ENCODE measurements at places on chromosomes 2 and 18.

- no peak for DNase-seq
These were observed 35.6 kb downstream of the ACTR2 start for GRCh38 chr2:65263262-65263661.

DNA sequence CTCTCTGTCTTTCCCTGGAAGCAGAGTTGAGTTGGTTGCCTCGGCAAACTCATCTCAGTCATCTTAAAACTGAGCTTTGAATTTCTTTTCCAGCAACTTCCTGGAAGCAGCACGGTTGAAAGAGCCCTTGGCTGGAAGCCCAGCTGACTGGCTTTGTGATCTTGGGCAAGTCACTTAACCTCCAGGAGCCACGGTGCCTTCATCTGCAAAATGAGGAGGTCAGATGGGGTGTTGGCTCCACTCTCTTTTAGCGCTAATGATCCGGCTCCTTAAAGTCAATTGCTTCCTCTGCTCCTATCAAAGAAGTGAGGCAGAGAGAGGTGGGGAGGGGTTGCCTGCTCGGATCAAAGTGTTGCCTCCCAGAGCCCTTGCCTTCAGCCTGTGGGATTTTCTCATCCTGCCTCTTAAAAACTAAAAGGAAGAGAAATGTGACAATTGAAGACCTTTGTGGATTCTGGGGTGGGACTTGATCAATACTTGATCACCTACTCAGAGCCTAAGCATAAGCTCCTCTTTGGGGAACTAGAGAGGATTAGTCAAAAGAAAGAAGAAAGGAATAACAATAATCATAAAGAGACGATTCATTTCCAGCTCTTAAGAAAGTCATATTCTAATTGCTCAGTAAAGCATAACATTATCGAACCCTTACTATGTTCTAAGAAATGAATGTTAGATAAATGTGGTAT lies 86.6 kb downstream of the MYCN start:
- DNase-seq: no peak

DNA sequence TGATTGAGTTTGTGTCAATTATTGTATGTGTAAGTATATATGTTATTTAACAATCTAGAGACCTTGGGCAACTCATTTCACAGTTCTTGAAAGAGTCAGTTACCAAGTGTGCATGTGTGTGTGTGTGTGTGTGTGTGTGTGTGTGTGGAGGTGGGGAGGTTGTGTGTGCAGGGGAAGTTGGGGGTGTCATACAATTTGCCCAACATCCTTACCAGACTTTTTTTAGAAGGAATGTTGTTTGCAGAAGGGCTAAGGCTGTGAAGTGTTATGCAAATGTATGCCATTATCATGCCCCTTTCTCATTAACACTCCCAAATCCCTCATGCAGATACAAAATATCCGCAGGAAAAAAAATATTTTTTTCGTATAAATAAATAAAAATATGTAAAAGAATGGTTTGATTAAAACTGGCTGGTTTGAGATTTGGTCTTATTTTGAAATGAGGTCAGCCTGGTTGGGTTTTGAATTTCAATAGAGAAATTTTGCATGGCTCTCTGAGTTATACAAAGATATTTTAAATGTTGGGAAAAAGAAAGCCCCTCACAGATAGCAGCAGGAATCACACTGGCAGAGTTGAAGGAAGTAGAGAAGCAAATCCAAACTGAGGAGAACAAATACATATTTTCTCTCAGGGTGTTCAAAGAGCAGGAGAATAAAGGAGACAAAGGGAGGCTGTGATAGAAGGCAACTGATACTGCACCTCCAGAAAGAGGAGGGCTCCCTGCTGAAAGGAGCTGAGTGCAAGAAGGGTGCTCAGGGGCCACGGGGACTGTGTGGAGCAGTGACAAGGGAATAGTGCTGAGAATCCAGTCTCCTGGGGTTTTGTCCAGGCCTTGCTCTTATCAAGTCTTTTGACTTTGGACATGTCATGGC lies 1365.5 kb upstream of the CELF4 start:
- no peak for DNase-seq

- no peak for DNase-seq
These were observed 24.3 kb downstream of the SMAD7 start for GRCh38 chr18:48926420-48926857.

DNA sequence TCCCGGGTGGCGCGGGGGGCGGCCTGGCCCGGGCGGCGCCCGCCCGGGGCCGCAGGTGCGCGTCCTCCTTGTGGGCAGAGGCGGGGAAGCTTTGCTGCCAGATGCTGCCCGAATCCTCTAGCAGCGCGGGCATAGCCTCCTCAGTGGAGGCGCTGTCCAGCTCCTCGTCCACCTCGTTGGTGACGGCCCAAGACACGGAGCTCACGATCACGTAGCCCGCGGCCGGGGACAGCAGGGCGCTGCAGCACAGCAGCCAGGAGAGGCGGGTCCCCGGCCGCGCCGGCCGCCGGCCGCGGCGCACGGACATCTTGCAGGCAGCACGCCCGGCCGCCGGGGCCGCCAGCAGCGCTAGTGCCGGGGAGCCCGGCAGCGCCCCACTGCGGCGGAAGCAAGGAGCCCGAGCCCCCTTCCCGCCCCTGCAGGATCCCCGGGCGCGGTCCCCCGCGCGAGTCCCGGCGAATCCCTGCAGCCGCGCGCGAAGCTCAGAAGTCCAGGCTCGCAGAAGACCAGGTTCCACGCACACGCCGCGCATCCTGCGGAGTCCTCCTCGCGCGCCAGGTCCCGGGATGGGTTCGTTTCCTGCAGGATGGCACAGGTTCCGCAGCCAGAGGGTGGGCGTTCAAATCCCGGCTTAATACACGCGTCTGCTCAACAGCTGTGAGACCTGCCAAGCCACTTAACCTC lies at the start of gene CREG2:
Gene CREG2, minus strand, starts transcription at position 353 of the 684 bp plus-strand sequence. Its CDS starts 46 bp downstream, at position 307.
- DNase-seq: peak; percentile 62

DNA sequence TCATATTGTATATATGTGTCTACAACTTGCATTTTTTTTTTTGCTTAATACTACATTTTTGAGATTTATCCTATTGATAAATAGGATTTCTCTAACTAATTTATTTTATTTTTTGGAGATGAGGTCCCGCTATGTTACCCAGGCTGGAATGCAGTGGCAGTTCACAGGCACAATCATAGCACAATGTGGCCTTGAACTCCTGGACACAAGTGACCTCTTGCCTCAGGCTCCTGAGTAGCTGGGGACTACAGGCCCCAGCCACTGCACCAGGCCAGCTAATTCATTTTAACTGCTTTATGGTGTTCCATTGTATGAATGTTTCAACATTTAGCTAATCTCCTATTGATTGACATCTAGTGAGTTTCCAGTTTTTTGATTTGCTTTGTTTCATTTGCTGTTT lies 16.8 kb upstream of the CLASP1 start:
- no peak for DNase-seq

DNA sequence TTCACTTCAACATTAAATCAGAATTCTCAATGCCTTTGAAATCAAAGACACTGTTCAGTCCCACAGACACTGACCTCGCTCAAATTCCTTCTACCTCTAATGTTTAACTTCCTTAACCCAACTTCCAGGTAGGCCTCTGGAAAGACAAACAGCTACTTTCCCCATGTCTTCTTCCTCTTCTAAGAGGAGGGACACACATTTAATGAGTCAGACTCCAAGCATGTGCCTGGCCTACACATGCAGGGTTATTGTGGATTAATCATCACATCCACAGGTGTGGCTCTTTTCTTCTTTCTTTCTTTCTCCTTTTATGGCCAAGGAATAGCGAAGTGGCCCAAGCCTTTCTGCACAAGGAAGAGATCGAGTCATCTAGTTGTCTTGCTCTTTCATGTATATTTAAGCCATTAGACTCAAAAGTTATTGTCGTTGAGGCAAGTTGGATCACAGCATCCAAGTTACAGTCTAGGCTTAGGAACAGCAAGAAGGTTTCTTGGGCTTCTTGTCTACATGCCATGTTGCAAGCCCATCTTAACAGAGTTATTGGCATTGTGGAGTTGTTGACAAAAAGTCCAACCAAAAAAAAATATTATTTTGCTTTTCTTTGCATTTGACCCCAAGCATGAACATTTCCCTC lies 387.8 kb downstream of the IRS1 start:
- no peak for DNase-seq

DNA sequence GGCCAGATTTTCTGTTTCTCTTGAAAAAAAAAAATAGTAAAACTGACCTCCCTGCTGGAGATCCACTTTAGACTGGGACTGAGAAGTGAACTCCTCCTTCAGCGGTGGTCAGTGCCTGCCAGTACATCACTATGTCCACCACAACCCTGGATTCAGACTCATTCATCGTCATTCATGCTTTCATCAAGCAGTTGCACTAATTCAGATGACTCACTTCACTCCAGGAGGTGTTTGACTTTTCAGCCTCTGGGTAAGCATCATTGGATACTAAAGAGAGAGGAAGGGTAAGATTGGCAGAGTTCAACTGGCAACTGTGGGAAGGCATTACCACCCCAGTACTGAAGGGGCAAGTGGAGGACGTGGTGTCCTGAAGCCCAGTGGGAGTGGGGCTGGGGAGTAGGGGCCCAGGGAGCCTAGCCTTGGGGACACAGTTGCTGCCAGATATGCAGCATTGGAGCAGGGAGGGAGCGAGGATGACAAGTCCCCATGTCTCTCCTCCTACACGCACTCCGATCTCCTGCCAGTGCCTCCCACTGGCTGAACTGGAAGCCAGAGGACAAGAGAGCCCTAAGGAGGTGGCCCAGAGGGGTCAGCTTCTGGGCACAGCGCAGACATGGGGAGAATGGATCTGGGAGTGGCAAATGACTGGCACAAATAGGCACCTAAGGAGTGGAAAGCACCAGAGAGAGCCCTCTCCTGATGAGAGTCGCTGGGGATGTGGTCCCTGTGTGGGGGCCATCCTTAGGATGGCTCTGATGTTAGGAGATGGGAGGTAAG lies 111.1 kb downstream of the TGFA start:
- no peak for DNase-seq

DNA sequence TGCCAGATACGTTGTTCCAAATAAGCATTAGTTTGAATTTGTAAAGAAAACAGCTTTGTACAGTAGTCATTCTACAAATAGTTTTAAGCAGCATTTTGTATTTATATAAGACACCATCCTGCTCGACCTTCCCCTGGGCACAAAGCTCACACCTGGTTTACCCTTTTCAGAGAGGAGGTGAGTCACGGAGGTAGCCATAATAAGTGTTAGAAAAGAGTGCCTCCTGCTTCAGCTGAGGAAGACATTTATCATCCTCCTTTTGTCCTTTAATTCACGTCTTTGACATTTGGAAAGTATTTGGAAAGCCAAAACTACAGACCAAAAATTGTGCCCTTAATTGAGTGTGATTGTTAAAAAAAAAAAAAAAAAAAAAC lies 6.8 kb downstream of the RAB12 start:
- no peak for DNase-seq

- DNase-seq: no peak
These were observed 133.7 kb downstream of the RHBDD1 start for GRCh38 chr2:226969417-226970080.

DNA sequence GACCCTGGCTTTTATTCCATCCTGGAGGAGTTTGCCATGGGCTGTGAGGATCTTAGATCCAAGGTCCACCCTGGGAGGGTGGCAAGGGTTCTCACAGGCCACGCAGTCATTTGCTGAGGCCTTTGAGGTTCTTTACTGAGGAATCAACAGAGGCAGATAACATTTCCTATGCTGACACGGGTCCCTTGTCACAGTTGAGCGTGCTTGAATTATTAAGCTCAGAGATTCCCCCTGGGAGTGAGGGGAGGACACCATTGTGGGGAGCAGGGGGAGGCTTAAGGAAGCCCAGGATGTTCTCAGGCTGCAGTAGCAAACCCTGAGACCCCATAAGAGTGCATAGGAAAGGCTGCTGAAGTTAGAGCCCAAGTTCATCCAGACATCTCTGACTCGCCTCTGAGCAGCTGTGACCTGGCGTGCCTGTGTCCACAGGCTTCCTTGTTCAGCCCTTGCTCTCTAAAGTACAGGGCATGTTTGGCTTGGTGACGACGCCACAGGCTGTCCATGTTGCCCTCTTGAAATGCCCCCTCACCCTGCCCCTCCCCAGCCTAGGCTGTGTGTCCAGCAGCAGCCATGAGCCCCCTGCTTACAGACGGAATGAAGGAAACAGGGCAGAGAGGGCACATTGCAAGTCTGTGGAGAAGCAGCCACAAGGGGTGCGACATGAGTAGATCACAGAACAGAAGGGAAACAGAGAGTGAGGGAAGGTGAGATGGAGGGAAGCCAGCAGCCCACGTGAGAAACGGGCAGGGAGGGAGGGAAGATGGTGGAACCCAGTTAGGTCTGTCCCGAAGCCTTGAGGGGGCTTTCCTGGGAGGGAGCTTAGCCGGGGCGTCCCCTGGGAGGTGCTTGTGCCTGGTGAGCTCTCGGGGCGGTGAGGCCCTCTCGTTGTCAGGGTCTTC lies 34.0 kb downstream of the NAPG start:
- DNase-seq: no peak

GRCh38 chr2:207437524-207438143 lies 92.1 kb upstream of the CREB1 start:
- no peak for DNase-seq

DNA sequence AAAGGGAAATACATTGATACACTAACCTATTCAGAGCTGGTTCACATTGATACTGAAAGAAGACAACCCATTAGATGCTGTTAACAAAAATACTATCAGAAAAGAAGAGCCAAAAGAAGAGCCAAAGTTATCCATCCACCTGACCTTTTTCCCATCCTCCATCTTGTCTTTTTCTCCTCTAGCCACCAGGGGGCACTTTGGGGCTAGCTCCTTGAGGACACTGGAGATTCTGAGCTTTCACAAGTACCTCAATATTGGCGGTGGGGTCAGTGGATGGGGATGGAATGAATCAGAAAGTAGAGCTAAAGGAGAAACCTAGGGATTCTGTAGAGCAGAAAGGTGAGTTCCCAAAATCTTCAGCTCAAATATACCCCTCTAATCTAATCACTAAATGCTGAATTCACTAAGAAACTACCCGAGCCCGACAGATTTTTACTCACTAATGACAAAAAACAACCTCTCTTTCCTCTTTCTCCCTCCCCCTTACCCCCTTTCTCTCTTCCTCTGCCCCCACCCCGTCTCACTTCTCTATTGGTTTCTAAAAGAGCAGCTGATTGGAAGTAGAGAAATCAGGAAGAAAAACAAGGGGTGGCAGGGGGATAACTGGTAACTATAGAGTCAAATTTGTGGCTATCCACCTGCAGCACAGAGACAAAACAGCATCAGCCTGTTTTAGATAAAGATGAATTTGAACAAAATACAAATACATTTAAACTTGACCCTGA lies 203.3 kb downstream of the TCF4 start:
- no peak for DNase-seq

- no peak for DNase-seq
These were observed 100.6 kb downstream of the DYM start for GRCh38 chr18:49359732-49360444.
